ENCODE measurements at places on chromosomes 12 and 14.
A peak's percentile ranks its signal among the peaks of the same experiment; 100 is the strongest.

- no peak for DNase-seq
Observed at GRCh38 chr12:64864319-64864718, 39.9 kb downstream of the TBC1D30 start.

DNA sequence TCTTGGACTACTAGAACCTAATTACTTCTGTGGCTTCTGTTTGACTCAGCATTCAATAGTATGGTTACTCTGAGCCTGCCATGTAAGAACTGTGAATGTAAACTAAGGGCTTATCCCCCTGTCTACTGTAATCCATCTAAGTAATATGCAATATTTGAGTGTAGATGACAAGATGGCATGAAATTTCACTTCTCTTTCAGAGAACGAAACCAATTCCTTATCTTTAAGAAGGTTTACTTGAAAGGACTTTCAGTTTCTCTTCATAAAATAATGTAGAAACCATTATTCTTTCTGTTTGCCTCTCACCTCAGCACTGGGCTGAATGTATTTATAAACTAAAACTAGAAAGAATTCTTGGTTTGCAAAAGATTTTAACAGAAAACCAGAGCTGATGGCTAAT lies 60.4 kb upstream of the ARID2 start:
- DNase-seq, result no peak

- no peak for DNase-seq
Observed at GRCh38 chr14:32434180-32434579, 105.1 kb downstream of the AKAP6 start.

- DNase-seq, result no peak
Observed at GRCh38 chr12:127024791-127025190, 1242.2 kb upstream of the TMEM132C start.

DNA sequence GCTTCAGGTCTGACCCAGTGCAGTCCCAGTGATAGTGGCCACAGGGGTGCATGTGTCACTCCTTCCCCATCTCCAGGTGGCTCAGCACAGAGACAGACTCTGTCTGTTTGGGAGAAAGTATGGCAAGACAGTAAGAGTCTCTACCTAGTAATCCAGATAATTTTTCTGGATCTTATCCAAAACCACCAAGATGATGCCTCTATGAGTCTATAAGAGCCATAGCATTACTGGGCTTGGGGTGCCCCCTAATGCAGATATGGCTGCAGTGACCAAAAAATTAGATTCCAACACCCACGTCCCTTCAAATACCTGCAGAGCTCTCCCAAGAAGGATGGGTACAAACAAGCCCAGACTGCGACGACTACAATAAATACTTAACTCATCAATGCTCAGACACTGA lies 123.8 kb downstream of the GRIP1 start:
- DNase-seq, result peak; percentile 11

DNA sequence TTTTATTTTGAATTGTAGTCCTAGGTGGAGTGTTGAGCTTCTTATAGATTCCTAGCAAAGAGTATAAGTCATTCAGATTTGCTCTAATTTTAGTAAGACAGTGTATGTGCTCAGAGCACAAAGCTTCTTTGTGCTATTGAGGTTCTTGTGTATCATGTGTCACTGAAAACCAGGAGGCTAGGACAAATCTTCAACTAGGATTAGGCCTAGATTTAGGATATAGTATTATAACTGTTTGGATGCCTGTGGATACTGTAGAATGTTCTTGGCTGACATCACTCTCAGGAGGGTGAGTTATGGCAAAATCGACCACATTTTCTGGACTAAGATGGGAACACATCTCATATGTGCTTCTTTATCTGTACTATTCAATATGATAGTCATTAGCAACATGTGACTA lies 86.5 kb downstream of the DHRS2 start:
- no peak for DNase-seq

- DNase-seq, result peak; percentile 41
Observed at GRCh38 chr12:26821212-26821701, 11.7 kb downstream of the ITPR2 start.

DNA sequence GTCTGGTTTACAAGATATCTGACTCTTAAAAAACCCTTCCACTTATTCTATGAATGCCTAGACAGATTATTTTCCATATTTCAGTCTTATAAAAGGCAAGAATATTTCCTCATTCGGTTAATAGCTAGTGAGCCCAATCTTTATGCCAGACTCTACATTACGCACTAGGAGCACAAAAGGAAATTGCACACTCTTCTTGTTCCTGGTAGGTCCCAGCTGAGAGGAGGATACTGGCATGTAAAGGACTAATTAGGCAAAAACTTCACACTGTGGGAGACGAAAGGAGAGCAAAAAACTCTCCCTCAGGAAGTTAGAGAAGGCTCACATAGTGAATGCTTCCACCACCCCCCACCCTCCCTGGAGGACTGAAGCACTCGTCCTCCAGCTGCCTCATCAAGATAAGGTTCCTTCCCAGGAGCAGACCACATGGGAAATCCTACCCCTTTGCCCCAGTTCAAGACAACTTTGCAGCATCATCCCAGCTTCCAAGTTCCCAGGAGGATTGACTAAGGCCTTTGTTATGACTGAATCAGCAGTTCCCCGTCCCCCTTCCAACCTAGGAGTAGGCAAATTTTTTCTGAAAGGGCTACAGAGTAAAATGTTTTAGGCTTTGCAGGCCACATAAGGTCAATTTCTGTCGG lies 14.5 kb downstream of the CAPZA3 start:
- DNase-seq, result peak; percentile 99

DNA sequence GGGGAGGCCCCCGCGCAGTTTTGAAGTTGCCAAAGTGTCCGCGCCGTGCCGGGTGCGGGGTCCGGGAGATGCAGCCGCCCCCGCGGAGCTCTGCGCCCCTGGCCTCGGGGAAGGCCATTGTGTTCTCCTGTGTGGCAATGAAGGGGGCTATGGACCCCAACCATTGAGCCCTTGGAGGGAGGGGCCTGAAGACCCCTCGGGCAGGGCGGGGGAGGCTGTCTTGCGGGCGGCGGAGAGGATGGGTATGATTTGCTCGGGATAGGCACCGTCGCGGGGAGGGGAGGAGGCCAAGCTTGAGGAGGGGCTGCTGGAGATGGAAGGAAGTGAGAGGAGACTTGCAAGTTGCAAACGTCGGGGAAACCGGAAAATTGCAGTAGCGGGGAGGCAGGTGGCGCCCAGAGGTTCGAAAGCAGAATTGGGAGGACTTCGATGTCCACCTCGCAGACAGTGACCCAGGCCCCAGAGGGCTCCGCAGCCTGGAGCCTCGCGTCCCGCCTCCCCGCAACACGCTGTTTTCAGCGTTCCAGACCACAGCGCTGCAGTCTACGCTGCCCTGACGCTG lies 25.4 kb downstream of the BCL11B start:
- no peak for DNase-seq

DNA sequence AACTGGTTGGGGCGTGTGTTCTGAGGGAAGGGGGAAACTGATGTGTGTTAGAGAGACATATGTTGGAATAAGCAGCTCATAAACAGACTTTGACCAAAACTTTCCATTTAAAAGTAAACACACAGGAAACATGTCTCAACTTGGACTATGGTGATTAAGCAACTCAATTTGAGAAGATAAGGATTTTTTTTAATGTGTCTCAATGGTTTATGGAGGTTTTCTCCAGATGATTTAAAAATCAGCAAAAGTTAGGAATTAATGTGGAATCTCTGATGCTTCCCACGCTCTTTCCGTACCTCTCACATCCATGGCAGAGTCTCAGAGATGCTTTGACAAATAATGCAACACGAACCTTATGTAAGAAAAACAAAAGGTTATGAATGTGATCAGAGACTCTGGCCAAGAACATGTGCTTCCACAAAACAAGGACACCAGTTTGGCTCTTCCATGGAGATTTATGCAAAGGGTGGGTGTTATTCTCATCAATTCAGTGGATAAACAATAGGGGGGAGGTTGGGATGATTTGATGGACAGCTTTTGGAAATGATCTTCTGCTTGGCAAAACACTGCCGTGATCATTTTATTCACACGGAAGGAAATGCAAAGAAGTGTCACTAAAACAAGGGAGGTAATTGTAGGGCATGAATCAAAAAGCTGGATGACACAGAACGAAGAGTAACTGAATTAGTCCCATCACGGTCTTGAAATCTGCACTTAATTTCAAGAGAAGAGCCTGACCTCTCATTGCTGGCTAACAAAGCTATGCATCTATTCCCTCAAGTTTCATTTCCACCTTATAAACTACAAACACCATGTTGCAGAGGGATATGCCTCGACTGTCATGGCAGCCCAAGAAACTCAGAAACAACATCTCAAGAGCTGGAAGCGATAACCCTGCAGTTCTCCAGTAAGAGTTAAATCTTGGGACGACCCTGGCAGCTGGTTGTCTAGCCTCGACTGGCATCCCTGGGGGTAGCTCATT lies 76.5 kb downstream of the FOXN3 start:
- no peak for DNase-seq

DNA sequence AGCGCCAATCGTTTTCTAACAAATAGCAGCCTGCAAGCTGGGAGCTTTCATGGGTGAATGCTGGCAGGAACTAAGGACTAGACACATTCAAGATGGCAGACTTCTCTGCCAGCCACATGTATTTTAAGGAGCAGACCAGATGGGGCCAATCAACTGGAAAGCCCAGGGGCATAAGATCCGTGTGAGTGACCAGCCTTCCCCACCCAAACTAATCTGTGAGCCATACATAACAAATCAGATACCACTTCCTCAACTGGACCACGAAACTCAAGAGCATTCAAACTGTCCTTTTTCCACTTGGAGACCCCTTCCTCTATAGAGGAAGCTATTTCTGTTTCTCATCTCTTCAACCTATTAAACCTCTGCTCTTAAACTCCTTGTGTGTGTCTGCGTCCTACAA lies 9.7 kb downstream of the TCL1B start:
- DNase-seq, result no peak

DNA sequence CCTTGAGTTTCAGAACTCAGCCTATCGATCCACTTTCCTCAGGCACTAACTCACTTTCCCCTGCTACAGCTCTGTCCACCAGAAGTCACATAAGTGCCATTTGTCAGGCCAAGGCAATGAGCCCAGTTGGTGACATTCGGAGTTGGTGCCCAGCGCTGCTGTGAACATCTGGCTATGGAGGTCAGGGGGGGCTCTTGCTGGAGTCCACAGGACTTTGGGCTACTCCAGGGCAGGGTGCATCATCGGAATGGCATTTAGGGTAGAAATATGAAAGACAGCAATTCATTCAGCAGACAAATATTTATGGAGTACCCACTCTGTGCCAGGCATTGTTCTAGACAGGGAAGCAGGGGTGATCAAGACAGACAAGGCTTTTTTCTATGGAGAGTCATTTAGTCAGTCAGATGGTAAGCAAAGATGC lies 1.5 kb upstream of the PPP1CC start:
- DNase-seq, result peak; percentile 67

DNA sequence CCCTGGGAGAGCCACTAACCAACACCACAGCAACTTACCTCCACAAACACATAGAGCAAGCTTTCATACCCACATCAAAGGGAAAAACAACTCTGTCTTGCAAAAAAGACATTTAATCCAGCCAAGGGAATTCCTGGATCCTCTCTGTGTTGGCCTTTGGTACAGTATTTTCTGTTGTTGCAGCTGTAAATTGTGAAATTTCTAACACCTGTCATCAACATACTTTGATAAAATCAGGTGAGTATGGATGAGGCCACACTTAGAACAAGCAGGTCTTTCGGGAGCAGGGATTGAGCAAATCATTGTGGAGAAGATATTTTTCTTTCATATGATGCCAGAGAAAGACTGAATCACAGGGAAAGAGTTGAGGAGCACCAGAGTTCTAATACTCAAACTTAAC lies 89.3 kb downstream of the SPTSSA start:
- DNase-seq, result no peak

- DNase-seq, result no peak
Observed at GRCh38 chr14:88765130-88765529, 27.6 kb downstream of the EML5 start.

- DNase-seq, result no peak
Observed at GRCh38 chr12:14362352-14362751, 3.1 kb upstream of the ATF7IP start.

DNA sequence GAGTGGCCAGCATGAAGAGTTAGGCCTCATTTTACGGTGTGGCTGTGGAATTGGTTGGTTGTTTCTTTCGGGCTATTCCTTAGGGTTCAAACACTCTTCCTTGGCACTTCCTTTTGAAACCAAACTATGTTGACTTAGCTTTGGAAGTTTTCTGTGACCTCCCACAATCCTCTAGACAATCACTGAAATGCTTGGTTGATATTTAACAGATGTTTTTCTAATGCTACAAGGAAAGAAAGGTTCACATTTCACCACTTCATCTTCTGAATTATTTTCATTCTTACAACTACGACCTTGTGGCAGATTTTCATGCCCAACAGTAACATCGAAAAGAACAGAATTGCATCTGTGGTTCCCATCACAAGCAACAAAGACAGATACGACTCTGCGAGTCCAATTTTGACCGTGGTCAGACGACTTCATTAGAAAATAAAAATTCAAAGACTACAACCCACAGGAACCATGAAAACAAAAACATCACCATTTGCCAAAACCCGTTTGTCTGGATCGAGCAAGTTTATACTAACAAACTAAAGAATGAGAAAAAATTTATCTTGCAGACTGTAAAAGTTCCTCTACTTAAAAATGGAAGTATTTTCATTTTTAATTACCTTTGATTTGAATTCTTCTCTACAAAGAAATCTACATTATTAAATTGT lies 16.9 kb downstream of the PRKAB1 start:
- DNase-seq, result peak; percentile 35

DNA sequence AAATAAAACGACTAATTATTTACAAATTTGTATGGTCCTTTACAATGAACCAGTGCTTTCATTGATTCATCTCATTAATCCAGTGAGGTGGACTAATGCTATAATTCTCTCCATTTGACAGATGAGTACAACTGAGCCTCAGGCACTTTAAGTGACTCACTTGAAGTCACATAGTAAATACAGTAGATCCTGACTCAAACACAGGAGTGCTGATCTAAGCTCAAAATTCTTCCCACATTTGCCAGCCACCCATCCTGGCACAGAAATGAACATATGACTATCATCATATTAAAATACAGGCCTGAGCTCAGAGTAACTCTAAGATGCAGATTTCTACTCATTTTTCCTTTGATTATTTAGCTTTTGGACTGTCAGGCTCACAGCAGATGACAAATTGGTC lies 30.6 kb downstream of the SLC16A7 start:
- peak; percentile 15 for DNase-seq

DNA sequence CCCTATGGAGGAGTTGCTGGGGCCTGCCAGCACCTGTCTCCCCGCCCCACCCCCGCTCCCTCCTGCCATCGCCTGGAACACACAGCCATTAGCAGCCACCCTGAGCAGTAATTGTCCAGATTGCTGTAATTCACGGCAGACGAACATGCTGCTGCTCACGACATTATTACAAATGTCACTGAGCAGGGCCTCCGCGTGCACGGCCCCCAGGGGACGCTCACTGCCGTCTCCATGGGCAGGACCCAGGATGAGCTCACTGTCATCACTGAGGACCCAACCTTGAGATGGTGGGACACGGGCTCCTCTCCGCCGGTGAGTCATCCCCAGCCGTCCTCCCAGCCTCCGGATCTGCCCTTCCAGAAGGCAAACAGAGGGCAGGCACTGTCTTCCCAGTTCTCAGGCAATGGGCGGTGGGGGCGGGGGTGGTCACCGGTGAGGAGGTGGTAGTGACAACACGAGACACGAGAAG lies 100.4 kb downstream of the RFLNA start:
- peak; percentile 57 for DNase-seq
